ENCODE measurements at places on chromosomes 6 and 20.
A peak's percentile ranks its signal among the peaks of the same experiment; 100 is the strongest.

- no peak for DNase-seq
Measured at GRCh38 chr6:58073263-58073662, 755.8 kb downstream of the PRIM2 start.

- DNase-seq: no peak
Measured at GRCh38 chr20:56395166-56395565, 2.7 kb downstream of the CSTF1 start.

- no peak for DNase-seq
Measured at GRCh38 chr6:159933077-159933476, 35.8 kb upstream of the IGF2R start.

DNA sequence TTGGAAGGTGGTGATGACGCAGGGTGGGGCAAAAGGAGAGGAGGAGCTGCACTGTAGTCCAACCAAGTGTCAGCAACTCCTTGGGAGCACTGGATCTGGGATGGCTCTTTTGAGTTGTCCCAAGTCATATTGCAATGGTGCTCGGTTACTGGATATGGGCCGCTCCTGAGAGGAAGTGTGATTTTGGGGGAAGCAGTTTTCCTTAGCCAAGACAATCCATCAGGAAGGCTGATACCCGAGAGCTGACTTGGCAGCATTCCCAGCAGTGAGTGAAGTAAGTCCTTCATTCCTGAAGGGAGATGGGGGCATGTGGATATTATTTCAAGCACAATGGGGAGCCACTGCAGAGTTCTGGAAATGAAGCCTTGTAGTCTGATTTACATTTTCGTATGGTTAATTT is 354.1 kb downstream of the RFPL4B start:
- peak; percentile 30 for DNase-seq

DNA sequence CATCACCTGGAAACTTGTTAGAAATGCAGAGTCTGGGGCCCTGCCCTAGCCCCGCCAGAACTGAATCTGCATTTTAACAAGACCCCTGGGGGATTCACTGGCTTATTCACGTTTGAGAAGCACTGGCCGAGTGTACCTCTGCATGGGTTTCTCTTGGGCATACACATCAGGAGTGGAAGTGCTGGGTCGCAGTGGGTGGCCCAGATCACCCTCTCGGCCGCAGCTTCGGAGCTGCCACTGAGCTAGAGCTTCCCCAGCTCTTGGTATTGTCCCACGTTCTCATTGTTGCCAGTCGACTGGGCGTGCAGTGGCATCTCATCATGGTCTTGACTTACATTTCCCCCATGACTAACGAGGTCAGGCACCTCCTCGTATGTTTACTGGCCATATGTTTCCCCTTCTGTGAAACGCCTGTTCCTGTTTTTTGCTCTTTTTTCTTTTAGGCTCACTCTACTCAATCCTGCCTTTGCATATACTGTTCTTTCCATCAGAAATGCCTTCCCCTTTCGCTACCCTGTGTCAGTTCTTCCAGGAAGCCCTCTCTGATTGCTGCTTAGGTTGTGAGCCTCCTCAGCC is 3.0 kb upstream of the DLGAP4 start:
- DNase-seq: no peak

- no peak for DNase-seq
Measured at GRCh38 chr6:33316603-33317418, 733 bp downstream of the ZBTB22 start.

DNA sequence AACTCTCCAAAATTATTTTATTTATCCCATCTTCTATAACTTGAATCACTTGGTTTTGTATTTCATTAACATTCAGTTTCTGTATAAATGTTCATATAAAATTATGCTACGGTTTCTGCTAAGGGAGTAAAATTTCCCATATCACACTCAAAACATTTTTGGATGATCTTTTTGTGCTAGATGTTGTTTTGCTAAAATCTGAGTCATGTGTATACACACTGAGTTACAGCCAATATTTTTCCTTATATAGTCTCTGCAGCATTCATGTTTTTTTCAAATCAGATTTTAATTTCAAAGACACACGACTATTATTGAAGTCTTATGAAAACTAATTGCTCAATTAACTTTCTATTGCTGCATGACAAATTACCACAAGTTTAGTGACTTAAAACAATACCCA is 54.3 kb upstream of the SLC2A12 start:
- no peak for DNase-seq

DNA sequence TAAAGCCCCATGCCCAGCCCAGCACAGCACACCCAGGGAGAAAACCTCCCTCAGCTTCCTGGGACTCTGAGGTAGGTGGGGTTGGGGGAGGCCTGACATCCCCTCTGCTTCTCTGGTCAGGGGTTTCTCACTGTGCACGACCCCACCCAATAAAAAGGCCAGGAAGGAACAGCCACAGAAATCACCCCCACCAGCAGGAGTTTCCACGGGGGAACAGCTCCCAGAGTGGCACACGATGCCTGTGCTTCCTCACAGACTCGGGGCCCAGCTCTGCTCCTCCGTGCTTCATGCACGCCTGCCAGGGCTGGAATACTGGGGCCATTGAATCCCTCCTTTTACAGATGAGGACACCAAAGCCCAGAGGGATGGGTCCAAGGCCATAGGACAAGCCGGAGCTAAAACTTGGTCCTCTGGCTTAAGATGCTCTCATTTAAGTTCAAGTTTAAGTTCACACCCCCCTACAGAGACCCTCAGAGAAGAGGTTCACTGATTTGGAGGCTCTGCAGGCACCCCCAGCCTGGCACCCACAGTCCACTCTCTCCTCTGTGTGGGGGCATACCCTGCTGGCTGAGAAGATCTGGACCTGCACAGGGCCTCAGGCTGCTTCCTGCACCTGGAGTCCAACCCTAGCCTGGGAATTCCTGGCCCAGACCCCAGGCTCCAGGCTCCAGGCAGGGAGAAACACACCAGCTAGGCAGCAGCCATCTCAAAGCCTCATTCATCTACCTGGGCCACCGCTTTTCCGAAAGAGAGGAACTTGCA is 14.3 kb downstream of the ACSS1 start:
- DNase-seq: no peak

DNA sequence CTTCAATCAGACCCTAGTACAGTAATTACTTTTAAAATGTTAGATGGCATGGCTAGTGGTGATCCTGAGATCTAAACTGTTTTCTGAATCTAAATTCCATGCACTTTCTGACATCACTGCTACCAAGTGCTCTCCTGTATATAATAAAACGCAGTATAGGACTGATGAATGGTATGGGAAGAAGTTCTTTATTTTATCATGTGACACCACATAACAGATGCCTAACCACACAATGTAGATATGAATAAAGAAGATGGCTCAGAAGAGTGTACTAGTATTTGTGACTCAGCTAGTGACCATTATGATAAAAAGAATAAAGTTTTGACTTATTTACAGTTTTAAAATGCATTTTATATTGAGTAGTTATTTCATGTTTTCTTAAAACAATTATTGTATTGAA is 8.5 kb downstream of the NDUFAF4 start:
- no peak for DNase-seq

DNA sequence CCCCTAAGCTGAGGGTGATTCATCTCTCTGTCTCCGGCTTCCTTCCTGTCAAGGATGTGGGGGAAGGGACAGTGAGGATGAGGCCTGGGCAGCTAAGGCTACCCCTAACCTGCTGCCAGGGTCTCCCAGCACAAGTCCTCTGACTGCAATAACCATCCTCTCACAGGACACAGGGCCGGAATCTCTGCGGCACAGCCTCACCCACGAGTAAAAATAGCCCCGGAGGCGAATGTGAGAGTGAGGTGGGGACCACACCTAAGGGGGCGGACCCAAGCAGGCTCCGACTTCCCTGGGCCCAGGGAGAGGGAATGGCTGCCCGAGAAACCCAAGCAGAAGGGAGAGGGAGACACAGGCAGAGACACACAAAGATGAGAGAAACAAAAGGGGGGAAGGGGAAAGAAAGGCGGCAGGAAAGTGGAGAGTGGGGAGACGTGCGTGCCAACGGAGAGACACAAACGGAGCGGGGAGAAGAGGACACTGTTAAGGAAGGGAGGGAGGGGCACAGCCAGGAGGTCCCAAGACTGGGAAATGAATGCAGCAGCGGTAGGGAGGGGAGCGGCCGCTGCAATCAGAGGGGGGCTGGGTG is 1.4 kb downstream of the CLIC1 start:
- DNase-seq: peak; percentile 50

DNA sequence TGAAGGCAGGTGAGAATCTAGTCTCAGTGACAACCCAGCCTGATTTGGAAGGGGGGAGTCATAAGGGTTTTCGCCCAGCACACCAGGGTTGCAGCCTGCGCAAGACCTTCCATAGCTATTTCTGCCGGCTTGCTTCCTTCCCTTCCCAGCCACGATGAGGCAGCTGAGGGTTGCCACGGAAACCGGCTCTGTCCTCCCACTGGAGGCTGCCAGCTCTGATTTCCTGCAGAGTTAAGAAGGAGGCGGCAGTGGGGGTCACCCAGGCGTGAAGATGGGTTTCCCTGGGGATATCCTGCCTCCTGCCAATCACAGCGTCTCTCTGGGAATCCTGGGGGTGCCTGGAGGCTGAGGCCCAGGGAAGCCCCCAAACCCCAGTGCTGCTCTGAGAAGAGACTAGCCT is 23.1 kb upstream of the KCNB1 start:
- DNase-seq: peak; percentile 48

DNA sequence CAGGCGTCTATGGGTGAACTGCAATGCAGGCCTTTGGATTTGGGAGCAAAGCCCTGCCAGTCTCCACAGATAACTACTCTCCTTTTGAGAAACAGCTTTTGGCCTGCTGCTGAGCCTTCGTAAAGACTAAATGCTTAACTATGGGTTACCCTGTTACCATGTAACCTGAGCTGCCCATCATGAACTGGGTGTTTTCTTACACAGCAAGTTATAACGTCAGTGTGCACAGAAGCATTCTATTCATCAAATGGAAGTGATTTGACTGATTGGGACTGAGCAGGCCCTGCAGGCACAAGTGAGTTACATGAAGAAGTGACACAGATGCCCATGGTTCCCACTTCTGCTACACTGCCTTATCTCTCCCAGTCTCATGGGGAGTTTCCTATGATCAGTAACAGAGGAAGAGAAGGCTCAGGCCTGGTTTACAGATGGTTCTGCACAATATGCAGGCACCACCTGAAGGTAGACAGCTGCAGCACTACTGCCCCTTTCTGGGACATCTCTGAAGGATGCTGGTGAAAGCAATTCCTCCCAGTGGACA is 319.1 kb downstream of the CD83 start:
- DNase-seq: no peak

- no peak for DNase-seq
Measured at GRCh38 chr6:3317741-3318211, 59.0 kb downstream of the PSMG4 start.

GRCh38 chr6:111812060-111813038 is 60.9 kb downstream of the FYN start:
- peak; percentile 40 for DNase-seq

DNA sequence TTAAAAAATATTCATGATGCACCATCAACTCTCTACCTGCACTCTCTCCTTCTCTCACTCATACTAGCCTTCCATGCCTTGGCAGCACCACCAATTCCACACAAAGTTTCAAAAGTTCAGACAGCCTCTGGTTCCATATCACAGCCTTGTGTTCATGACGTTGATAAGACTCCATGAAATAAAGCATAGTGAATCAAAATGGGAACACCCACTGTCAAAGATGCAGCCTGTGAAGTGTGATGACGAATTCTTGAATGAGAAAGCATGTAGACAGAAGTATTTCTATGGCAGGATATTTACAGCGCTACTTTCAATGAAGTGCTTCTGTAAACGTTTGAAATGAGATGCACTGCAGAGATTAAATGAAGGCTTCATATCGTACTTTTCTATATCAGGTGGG is 77.3 kb upstream of the FERMT1 start:
- DNase-seq: no peak

DNA sequence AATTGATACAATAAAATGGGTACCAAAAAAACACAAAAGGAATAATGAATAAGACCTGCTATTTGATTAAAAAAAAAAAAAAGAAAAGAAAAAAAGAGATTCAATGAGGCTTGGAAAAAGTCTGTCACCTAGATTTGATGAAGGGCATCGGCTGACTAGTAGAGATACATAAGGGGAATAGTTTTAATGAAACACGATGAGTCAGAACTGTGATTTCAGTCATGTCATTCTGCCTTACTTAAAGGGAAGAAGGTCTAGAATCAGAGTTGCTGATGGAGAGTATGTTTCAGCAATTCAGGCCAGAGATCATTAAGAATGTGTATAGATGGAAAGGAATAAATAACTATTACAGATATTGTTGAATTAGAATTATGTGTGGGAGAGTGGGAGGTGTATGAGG is 565.9 kb upstream of the RNF217 start:
- DNase-seq: no peak
